NCI-H345 (cell line): ENCODE measurements at places on chromosomes 7 and 10.

- no peak for DNase-seq
These were observed 536.1 kb downstream of the LRMDA start for GRCh38 chr10:75967491-75967890.

- no peak for DNase-seq
These were observed 115.5 kb upstream of the ZNF438 start for GRCh38 chr10:31147210-31147608.

- DNase-seq, result no peak
These were observed 10.9 kb downstream of the PAPSS2 start for GRCh38 chr10:87670586-87670985.

- peak; percentile 25 for DNase-seq
These were observed 28.7 kb downstream of the CSGALNACT2 start for GRCh38 chr10:43166880-43167497.

- no peak for DNase-seq
These were observed 3.7 kb upstream of the STK32C start for GRCh38 chr10:132311338-132311939.

GRCh38 chr7:38107486-38107893, 70.6 kb upstream of the STARD3NL start:
- DNase-seq, result peak; percentile 76

GRCh38 chr7:157955348-157955999, 618.7 kb downstream of the DNAJB6 start:
- DNase-seq, result peak; percentile 11

DNA sequence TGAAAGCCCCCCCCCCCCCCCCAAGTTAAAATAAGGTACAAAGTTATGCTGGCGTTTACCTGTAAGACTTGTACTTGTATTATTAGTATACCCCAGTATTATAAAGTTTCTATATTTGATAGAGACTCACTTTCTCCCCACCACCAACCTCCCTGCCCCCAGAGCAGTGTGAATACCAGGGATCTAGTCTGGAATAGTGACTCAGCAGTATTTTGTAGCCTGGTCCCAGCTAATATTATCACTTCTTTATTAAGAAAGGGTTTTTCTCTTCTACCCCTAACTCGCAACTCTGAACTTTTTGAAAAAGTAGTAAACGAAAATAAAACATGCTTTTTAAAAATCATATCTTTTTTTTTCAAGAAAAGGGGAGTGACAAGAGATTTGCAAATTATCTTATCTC, 26.7 kb downstream of the GLI3 start:
- DNase-seq, result no peak

DNA sequence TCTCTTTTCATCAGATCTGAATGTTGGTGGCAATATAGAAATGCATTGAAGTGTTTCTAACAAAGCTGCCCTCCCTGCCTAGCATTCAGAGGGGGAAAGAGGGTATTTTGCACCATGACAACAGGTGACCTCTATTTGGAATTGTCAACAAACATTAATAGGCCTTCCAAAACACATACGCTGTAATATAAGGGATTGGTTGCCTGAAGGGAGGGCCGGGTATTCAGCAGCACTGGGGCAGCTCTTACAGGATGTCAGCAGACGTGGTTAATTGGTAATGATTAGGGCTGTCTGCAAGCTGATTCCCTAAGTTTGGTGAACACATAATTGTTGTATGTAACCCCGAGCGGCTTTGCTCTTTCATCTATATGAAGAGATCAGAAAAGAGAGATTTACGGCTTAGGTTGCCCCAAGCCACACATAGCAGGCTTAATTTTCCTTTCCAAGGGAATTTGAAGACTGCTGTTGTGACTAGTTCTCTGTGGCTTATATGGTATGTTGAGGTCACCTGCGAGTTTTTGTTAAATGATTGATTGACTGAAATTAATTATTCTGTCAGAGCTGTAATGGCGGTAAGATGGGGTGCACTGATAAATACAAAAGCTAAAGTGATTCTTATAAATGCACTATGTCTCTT, 759.3 kb downstream of the LRMDA start:
- peak; percentile 34 for DNase-seq

DNA sequence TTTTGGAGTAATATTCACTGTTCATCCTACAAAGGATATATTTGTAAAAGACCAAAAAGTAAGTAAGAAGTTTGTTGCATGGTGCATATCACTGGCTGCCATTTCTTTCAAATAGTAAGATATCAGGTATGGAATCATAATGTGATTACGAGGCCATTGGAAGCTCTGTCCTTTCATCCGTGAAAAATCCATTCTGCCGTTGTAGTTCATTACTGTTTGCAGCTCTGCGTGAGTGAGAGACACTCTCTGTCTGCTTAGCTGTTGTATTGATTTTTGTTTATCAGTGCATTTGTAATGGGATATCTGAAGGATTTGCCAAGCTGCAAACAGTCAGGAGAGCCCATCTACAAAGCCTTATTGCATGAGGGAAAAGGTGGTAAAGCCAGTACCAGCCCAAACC, 44.1 kb upstream of the SLC39A12 start:
- no peak for DNase-seq

GRCh38 chr10:15168291-15168785, at the start of gene NMT2:
Gene NMT2, minus strand, starts transcription at chr10:15168693. Its CDS starts 81 bp downstream, at chr10:15168612.
- DNase-seq, result peak; percentile 83

DNA sequence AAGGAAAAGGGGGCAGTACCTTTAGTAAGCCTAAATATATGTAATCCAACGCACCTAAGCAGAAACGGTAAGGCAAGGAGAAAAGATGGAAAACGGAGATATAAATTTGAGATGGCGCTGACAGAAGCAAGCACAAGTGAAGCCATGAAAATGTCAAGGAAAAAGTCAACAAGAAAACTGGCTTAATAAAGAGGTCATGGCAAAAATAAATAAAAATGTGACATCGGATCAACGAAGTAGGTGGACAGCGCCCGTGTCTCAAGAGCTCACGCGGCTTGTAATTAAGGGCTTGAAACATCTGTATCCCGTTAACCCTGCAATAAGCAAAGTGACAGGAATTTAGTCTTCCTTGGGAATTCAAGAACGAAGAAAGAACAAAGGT, 611 bp downstream of the NDUFA5 start:
- no peak for DNase-seq

DNA sequence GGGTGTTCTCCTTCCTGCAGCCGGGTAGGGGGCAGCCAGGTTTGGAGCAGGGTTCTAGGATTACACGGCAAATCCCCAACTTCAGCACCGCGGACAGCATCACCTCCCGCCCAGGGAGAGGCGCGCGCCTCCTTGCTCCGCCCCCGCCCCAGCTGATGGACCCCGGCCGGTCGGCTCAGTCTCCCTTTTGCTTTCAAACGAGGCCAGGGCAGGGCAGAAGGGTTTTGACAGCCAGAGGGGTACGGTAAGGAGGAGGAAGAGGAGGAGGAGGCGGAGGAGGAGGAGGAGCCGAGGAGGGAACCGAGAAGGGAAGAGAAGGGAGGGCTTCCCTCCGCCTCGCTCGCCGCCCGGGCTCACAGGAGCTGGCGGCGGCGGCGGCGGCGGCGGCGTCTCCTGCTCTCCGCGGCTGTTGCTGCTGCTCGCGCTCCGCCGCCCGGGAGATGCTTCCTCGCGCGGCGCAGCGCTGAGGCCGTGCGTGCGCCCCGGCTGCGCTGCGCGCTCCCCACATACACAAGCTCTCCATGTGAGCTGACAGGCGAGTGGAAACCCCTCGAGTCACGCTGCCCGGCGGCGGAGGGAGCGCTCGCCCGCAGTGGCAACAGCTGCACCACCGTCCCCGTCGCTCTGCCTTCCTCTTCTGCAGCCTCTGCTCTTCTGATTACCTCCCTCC, 615 bp upstream of the CNTNAP2 start:
- DNase-seq, result peak; percentile 73

GRCh38 chr10:95588025-95588424, 26.9 kb upstream of the SORBS1 start:
- DNase-seq, result no peak

GRCh38 chr7:140989068-140989467, 25.7 kb downstream of the MRPS33 start:
- DNase-seq, result no peak

- peak; percentile 35 for DNase-seq
These were observed 826.7 kb downstream of the TYW1 start for GRCh38 chr7:67823345-67823744.

GRCh38 chr7:143490717-143491306, 13.1 kb downstream of the TAS2R41 start:
- DNase-seq, result peak; percentile 5
